Right renal cortex interstitium (tissue), 3 donors: ENCODE measurements at places on chromosomes 6 and 20. TPM values are rescaled to one million over a fixed set of nuclear protein-coding genes. Genes with fewer than 3 reads are reported as not detected.

The PPIL6 gene
- polyA plus RNA-seq: 19.9 TPM

The BANF2 gene
- polyA plus RNA-seq: 0.29 TPM

The HLA-DPA1 gene
- 17.9 TPM for polyA plus RNA-seq

The DLL1 gene
- polyA plus RNA-seq: 9.4 TPM

The LGSN gene
- 0.71 TPM for polyA plus RNA-seq

The AP5S1 gene
- polyA plus RNA-seq: 9.3 TPM

The RGS19 gene
- 4.8 TPM for polyA plus RNA-seq

The C6orf15 gene
- polyA plus RNA-seq: not detected

The ZSCAN31 gene
- 11.8 TPM for polyA plus RNA-seq

The SLC24A3 gene
- polyA plus RNA-seq: 3.4 TPM

The C6orf132 gene
- 5.3 TPM for polyA plus RNA-seq

The NKAPL gene
- polyA plus RNA-seq: 2.6 TPM

The TRDN gene
- polyA plus RNA-seq: 6.8 TPM

The GRM1 gene
- 0.20 TPM for polyA plus RNA-seq

The VSTM2L gene
- 0.93 TPM for polyA plus RNA-seq

The NRSN1 gene
- 0.36 TPM for polyA plus RNA-seq

The GSTA3 gene
- 0.50 TPM for polyA plus RNA-seq

The PAQR8 gene
- 29.3 TPM for polyA plus RNA-seq

The GLP1R gene
- 0.65 TPM for polyA plus RNA-seq

The TFAP2D gene
- polyA plus RNA-seq: not detected

The ENPP5 gene
- polyA plus RNA-seq: 18.7 TPM

The RRAGD gene
- polyA plus RNA-seq: 31.6 TPM
